GM12891 (cell line): ENCODE measurements at places on chromosomes 1 and 21.

- no peak for DNase-seq
Observed at GRCh38 chr1:58162952-58163550, 383.5 kb downstream of the OMA1 start.

DNA sequence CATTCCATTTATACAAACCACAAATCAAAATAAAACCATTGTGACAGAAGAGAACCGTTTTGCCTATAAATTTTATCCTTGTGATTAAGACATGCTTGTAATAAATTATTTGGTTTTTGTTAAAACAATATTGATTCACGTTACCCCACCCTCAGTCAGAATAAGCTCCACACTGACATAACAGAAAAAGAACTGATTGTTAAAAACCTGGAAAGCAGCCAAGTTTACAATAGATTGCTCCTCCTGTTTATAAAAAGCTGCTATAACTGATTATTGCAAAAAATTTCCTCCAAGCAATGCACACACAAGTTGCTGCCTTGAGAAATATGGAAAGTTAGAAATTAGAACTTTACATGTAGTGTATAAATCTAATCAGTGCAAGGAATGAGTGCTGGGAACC is 263.5 kb downstream of the SETD4 start:
- no peak for DNase-seq

GRCh38 chr1:53503433-53504217 is 44.4 kb downstream of the DMRTB1 start:
- no peak for DNase-seq

DNA sequence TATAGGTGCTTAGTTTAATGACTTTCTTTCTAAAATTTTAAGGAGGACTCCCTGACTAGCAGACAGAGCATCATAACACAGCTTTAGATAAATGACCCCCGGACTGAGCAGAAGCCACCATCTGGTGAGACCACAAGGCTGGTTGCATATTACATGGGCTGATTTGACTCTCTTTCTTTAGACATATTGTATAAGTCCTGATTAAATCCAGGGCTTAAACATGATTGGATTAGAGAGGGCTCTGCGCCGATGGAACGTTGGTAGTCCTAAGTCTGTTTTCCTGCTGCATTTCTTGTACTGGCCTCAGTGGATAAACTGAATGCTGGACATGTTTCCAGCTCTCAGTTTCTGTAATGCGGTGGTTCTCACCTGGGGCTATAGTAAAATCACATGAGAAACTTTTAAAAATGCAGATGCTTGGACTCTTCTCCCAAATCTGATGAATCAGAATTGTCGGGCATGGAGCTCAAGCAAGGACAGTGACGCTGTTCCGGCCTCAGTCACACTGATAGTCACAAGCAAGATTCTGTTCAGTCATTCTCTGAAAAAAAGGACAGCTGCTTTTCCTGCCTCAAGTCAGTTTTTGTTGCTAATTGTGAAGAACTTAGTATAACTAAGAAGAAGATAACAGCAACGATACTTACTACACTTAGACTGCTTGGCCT is 16.6 kb downstream of the DDI2 start:
- DNase-seq: no peak

DNA sequence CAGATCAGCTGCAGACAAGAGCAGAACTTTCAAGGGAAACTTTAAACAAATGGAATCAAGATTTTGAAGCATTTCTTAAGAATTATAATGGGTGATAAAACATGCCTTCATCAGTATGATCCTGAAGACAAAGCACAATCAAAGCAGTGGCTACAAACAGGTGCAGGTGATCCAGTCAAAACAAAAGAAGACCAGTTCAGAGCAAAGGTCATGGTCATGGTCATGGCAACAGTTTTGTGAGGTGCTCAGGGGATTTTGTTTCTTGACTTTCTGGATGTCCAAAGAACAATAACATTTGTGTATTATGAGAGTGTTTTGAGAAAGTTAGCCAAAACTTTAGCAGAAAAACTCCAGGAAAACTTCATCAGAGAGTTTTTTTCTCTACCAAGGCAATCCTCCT is 681.7 kb upstream of the PTBP2 start:
- no peak for DNase-seq
